ENCODE measurements at places on chromosomes 13 and 19.
A peak's percentile ranks its signal among the peaks of the same experiment; 100 is the strongest.

DNA sequence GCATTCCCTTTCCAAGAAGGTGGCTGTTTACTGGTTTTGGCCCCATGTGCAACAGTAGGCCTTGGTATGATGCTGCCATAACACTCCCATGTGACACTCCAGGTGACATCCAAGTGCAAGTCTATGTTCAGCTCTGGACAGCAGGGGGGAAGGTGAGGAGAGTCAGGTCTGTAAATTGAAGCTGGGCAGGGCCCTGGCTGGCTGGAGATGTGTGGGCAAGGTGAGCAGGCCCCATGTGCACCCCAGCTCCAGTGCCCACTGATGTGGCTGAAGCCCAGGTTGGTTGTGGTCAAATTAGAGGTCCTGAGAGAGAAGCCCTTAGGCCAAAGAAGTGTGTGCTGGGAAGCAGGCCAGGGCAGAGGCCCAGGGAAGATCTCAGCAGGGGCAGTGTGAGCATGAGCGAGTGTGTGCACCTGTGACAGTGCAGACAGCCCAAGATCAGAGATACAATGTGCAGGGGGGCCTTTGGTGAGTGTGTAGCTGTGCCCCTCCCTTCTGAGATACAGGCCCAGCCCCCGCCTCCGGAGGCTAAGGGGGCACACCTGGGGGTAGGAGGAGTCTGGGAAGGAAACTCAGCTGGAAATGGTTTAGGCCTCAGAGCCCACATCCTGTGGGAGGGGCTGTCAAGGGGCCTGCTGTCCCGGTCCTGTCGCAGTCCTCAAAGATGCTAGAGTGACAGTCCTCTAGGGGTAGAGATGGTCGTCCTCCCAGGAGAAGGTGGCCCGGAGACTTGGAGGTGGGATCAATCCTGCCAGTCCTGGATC lies 18.6 kb downstream of the DEDD2 start:
- DNase-seq: peak; percentile 81

DNA sequence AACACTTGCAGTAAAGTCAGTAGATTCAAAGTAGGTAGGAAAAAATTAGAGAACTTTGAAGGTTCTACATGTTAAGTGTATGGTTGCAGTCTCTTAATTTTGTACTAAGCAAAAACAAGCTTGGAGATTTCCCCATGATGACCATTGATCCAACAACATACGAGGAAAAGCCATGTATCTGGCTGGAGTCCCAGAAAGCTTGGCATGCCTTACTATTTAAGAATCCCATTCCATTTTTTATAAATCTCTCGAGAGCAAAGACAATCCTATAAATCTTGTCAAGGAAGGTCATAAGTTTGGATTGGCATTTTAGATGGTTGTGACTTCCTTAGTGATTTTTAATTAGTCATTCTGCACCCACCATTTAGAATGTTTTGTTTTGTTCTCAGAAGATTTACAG lies 495.9 kb downstream of the GPC5 start:
- DNase-seq: no peak

DNA sequence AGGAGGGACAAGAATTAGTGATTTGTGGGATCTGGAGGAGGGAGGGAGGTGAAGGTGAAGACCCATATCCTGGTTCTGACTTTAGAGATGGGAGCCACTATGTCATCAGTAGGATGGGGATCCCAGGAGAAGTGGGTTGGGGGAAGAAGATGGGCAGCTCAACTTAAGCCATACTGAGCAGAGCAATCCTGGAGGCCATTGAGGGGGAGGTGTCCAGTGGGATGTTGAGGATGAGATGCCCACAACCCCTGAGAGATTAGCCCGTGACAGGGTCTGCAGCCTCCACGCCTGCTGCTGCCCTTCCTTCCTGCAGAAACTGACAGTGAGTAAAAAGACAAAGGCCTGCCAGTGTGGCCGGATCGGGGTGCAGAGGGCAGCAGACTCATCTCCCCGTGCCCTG lies 11.2 kb upstream of the SIGLEC6 start:
- no peak for DNase-seq

DNA sequence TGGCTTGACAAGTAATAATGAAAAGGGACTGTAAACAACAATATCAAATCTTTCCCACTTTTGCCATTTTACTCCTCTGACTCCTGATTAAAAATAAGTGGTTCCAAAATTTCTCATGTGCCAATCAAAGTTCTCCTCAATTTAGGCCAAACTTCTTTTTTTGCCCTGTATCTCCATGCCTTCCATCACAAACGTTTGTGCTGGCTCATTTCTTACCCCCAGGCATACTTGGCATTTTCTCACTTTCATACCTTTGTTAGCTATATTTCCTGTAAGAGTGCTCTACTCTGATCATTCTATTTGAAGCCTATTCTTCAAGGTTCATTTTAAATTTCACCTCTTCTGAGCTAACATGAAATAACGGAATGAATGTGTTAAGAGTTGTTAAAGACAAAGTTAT lies 10.0 kb upstream of the FNDC3A start:
- DNase-seq: no peak

DNA sequence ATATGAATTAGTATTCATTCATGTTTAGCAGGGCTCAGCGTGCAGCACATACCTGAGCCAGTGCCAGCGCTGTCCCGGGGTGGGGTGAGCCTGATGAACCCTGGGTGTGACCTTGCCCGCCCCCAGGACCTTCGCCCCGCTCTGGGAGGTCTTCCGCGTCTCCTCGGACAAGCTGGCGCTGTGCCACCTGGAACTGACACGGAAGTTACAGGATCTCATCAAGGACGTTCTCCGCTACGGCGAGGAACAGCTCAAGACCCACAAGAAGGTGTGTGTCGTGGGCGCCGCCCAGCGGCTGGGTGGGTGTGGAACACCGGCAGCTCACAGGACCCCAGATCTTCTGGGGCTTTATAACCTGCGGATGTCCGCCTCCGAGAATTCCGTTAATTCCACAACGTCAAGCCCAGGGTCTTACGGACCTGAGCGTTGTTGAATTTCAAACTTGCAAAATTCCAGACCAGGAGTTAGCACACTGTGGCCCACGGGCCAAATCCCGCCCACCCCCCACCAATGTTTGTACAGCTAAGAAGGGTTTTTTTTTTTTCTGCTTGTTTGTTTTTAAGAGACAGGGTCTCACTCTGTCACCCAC lies 15.4 kb downstream of the FCHO1 start:
- peak; percentile 20 for DNase-seq

DNA sequence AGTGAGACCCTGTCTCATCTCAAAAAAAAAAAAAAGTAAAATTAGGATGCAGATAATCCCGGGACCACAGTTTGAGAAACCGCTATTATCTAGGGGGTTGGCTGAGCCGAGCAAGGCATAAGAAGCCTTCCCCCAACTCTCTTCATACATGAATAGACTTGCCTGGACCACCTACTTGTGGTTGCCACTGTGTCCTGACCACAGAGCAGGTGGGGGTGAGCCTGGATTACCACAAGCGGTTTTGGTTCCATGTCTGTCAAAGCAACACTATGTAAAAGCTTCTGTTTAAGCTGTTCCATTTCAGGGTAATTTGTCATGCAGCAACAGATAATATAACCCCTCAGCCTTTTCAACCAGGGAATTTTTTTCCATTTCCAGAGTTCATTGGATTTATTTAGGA lies 3.3 kb upstream of the NAPA start:
- DNase-seq: peak; percentile 31

- no peak for DNase-seq
Measured at GRCh38 chr13:47829690-47830089, 171.4 kb downstream of the SUCLA2 start.

GRCh38 chr13:110301606-110302553 lies 5.1 kb downstream of the COL4A1 start:
- DNase-seq: no peak

Measured in activated CD4-positive, alpha-beta T cell treated with anti-CD3 and anti-CD28 coated beads, Interleukin-2, amount 50 U/mL, for 16 hours (primary cell).